EL (cell line): ENCODE measurements at places on chromosomes 1 and 21.

GRCh38 chr21:41589131-41589530 is 81.2 kb upstream of the TMPRSS2 start:
- DNase-seq = no peak

GRCh38 chr1:155093911-155094621 is 15.4 kb downstream of the EFNA3 start:
- DNase-seq = peak; percentile 43

DNA sequence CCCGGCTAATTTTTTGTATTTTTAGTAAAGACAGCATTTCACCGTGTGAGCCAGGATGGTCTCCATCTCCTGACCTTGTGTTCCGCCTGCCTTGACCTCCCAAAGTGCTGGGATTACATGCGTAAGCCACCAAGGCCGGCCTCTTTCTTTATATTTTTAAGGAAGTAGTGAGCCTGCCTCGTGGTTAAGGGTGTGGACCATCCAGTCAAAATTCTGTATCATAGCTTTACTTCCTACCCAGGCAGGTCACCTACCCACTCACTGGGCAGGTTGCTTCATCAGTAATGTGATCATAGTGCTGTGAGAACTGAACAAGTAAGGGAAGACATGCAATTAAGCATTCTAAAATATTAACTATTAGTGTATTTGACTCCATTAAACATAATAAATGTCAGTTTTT is 8.1 kb upstream of the ACOT7 start:
- DNase-seq = no peak

DNA sequence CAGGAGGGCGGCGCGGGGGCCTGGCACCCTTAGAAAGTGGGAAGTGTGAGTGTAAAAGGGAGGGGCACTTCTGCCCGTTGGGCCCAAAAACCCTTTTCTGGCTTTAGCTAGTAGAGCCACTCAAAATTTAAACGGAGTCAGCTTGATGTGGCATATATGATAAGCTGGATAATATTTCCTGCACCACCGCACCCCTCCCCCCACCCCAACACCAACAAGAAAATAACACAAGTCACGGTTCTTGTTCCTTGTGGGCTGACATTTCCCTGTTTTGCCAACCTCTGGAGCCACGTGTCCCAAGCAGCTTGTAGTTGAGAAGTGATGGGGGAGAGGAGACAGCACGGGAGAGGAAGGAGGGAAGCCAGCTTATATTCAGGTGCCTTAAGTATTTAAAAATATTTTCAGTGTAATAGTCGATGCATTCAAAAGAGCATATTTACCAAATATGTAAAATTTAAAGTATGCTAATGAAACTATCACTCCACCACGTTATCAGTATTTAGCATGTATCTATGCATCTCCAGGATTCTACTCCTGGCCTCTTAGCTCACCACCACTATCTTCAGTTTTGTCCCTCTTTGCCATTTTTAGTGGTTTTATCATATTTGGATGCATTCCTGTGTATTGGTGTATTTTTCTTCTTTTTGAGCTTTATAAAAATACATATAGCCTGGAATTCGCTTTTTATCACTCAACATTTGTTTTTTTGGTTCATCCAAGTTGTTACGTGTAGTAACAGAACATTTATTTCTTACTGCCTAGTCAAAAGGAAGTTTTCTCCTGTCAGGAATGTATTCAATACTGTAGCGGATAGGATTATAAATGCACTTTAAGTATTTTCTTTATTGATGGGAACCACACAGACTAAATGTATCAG is 773 bp upstream of the DDX59 start:
- no peak for DNase-seq

GRCh38 chr1:229537894-229538293 is 20.6 kb downstream of the ABCB10 start:
- DNase-seq = no peak

DNA sequence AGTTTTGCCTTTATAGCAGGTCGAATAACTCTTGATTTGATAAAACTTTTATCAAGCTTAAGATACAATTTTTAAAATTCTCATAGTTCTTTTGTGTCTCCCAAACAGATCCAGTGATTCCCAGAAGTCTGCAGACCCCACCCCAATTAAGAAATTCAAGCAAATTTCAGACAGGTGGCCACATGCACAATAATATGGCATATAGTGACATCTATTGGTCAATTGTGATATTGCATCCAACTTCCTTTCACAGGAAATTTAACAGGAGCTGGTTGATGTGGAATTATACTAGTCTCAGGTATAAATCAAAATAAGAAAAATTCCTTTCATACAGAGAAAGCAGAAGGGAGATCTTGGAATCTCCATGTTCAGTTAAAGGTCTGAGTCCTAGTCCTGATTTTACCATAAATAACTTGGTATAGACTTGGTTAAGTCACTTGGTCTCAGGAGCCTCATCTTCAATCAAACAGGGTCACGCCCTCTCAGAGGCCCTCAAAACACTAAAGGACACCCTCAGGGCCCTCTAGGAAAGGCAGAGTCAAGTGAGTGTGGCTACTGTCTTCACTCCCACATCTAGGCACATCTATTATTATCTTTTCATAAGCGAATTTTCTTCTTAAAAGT is 24.1 kb downstream of the PIGM start:
- peak; percentile 38 for DNase-seq

GRCh38 chr1:207808322-207808705 is 56.5 kb downstream of the CD46 start:
- DNase-seq = no peak

GRCh38 chr21:34187935-34188334 is 114.6 kb downstream of the MRPS6 start:
- no peak for DNase-seq

- DNase-seq = no peak
Measured at GRCh38 chr1:158930504-158930903, 848 bp upstream of the PYHIN1 start.

DNA sequence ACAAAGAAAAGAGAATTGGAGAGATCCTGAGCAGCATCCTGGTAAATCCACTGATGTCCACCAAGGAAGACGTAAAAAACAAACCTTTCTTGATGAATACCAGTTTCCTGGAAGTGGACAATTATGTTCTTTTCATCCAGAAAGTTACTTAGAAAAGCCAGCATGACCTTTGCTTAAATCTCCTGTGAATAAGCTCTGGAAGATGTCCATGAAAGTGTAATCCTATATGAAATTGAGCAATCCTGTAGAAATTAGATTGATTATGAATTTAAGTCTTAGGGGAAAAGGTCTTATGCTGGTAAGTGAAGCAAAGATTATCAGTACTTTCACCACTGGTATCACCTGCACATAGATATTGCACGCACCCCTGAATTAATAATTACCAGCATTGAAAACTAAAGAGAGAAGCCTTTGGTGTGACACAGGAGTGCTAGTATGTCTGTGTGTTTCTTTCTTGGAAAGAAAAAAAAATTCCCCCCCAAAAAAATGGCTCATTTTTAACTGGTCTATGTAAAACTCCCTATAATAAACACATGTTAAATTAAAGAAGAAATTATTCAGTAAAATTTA is 164.5 kb upstream of the LHX8 start:
- DNase-seq = no peak

GRCh38 chr1:31259746-31260145 is 20.1 kb upstream of the NKAIN1 start:
- DNase-seq = no peak

DNA sequence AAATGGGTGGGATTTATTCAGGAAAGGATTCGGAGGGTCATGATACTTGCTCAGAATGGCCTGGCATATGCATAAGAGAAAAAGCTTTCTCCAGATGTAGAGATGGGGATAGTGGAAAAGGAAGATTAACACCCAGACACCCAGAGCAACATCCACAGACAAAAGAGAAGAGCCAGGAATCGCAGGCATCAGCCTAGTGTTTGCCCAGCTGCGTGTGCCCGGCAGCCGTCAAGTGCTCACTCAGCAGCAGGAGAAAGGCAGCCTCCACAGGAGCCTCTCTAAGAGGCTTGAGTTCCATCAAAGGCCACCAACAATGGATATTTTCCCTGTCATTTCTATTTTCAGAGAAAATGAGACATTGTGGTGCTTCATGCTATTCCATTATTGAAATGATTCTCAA is 54.7 kb downstream of the NTPCR start:
- no peak for DNase-seq
